Stimulated activated CD4-positive, alpha-beta T cell treated with anti-CD3 and anti-CD28 coated beads, Interleukin-1b, Interleukin-23, amount 100 ng/mL, for 1 hour (primary cell): ENCODE measurements at places on chromosomes 5 and 9.

- DNase-seq, result no peak
Observed at GRCh38 chr5:137582218-137582617, 83.1 kb upstream of the SPOCK1 start.

DNA sequence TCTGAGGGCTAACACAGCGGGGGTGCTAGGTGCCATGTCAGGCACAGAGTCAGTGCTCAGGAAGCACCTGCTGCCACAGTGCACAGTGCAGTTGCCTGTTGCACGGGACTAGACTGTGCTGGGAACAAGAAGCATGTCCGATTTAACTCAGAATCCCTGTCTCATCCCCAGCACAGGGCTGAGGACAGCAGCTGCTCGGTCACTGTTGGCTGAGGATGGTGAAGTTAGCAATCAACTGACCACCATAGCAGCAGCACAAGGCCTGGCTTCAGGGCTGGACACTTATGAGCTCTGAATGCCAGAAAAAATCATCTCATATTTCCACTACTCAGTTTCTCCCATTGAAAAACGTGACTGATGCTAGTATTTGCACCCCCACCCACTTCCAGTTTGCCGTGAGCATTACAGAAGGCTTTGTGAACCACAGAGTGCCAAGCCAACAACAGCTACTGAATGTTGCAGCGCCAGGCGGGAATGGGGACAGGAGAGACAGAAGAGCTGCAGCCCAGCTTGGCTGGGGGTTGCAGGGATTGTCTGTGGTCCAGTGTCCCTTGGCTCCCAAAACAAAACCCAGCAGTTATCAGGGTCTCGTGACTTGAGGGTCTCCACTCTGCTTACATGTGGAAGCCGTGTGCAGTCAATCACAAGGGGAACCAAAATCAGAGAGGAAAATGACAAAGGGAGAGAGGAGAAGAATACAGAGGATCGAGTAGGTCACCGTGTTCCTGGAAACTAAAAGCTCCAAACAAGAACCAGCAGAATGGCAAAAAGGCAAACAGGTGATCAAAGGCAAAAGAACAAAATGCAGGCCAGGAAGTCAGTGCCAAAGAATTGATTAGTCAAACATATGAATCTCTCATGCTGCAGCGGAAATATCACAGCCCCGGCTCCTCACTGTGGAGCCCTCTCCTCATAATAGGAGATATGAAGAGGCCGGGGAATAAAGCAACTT lies 155.6 kb downstream of the CRB2 start:
- DNase-seq, result no peak

GRCh38 chr9:29968831-29969230 lies 2395.6 kb upstream of the C9orf72 start:
- DNase-seq, result no peak

GRCh38 chr9:129595903-129596540 lies 24.9 kb downstream of the C9orf50 start:
- no peak for DNase-seq

- DNase-seq, result no peak
Observed at GRCh38 chr5:1638658-1639400, 115.1 kb upstream of the LPCAT1 start.

- no peak for DNase-seq
Observed at GRCh38 chr9:123940721-123941523, 11.0 kb upstream of the DENND1A start.

DNA sequence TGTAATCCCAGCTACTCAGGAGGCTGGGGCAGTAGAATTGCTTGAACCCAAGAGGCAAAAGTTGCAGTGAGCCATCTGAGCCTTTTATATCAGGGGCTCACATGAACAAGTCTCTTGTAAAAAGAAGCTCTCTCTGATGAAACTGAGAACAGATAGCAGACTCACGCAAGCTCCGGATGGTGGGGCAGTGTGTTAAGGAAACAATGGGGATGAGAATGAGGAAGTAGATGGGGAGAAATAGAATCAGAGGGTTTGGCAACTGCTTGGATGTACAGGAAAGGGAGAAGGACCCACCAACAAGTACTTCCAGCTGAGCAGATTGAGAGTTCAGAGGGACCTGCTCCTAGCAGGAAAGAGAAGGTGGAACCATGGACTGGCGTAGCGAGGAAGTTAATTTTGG lies 18.6 kb downstream of the TMEM252 start:
- no peak for DNase-seq

GRCh38 chr5:111863801-111864200 lies 106.8 kb upstream of the NREP start:
- no peak for DNase-seq

DNA sequence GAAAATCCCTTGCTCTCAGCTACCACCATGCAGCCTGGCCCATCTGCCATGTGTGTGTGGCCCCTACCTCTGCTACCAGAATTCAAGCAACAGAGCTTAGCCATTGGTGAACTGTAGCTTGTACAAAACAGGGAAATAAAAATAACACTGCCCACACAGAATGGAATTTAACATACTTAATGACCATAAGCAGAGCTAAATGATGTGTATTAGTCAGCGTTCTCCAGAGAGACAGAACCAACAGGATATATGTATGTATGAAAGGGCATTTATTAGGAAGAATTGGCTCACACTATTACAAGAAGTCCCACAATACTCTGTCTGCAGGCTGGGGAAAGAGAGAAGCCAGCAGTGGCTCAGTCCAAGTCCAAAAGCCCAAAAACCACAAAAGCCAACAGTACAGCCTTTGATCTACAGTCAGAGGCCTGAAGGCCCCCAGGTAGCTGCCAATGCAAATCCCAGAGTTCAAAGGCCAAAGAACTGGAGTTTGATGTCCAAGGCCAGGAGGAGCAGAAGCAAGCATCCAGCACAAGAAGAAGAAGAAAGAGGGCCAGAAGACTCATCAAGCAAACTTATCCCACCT lies 318.8 kb downstream of the DNAH5 start:
- DNase-seq, result no peak

DNA sequence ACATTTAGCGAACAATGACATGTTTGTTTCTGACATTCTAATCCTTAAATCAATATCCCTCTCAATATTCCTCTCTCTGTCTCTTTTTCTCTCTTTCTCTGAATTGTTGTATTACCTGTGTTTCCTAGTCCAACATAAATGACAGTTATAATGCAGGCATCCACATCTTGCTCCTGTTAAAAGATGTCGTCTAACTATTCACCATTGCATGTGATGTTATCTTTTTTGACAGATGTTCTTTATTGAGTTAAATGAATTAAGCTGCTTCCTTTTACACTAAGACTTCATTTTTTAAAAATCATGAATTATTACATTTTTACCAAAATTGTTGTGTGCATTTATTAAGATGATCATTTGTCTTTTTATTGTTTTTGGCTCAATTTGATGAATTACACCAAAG lies 527.5 kb downstream of the PRR16 start:
- no peak for DNase-seq

GRCh38 chr9:33162721-33163311 lies 4.3 kb downstream of the B4GALT1 start:
- no peak for DNase-seq

DNA sequence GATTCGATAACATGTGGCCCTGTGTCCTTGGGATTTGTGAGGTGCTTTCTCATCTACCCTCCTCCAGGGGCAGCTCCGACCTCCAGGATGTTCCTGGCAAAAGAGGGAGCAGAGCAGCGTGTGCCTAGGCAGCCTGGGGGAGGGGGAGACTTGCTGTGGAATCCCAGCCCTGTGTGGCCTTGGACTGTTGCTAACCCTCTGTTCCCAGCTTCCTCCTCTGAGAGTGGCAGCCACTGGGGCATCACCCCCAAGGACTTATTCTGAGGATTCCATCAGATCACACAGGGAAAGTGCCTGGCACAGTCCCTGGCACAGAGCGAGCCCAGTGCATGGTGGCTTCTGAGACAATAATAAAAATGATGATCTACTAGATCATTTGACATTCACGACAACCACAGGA lies 265.1 kb upstream of the MVB12B start:
- no peak for DNase-seq

DNA sequence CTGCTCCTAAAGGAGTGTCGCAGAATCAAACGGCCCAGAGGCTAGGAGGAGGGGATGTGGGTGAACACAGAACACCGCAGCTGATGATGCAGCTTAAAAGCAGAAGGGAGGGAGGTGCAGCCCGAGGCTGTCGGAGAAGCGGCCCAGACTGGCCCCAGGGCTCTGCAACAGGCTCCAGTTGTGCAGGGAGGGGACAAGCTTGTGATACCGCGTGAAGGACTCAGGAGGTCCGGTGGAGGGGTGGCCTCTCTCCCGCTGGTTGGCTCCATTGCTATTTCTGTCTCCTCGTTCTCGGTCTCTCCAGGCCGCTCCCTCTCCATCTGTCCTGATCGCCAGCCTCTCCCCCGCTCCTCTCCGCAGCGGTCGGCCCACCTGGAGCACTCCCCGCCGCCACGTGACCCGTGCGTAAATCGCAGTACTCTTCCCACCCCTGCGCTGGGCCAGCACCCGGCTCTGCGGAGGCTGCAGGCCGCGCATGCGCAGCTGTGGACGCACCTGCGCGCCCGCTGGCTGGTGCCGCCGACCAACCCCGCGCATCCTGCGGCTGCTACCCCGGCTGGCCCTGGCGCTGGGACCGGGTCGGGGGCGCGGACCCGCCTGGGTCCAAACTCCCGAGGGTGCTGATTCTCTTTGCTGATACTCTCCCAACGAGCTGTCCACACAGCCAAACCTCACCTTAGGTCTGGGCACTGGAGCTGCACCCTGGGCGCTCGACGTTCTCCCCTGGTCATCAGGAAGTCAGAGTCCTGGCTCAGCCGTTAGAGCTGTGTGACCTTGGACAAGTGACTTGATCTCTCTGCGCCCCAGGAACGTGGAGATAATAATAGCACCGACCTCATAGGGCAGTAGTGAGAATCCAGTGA lies 3.7 kb upstream of the STXBP1 start:
- peak; percentile 47 for DNase-seq

GRCh38 chr9:14198841-14199455 lies 115.0 kb downstream of the NFIB start:
- no peak for DNase-seq

DNA sequence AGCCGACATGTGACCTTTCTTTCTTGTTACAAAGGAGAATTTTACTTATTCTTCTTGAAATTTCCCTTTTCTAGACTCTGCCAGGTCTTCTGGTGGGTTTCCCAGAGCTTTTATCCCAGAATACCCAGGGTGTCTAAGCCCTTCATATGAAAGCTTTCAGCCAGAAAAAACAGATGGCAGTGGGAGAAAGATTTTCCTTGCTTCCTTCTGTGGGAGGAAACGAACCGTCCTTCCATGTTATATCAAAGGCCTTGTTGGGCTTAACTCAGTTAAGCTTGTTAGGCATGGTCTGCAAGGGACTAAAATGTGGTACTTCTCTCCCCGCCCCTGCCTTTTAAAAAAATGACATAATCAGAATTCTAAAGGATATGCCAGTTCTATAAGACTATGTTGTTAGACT lies 47.5 kb downstream of the SPATA31D1 start:
- DNase-seq, result no peak

DNA sequence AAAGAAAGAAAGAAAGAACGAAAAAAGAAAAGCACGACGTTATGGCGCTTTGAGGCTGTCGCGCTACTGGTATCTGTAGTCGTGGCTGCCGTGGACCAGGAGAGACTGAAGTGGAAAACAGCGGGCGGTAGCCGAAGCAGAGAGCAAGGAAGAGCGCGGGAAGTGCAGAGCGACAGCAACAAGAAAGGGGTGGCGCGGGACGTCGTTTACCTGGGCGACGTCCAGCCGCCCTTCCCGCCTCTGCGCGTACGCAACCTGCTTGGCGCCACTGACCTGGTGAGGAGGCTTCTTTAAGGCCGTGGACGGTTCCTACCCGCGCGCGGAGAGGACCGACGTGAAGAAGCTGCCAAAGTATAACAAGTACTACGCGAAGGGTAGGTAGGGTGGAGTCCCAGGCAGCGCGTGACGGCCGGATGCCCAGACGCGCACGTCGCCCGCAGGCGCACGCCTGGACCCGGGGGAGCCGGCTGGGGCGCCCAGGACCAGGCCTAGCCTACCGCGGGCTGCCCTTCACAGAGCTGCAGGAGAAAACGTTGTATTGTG lies 15.4 kb downstream of the CCL28 start:
- DNase-seq, result peak; percentile 17

DNA sequence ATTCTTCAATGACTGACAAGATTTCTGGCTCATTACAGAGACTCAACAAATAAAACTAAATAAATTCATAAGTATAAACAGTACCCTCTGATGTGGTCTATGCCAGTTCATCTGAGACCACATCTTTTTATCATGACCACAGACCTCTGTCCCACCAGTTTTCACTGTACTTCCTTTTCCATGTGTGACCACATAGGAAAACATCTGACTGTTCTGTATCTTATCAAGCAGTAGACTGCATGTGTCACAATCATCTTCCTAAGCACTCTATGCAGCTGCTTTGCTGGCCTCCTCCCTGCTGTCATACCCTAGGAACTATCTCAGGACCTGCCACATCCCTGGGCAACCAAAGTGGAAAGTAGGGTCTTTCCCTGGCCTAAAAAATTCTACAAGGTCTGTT lies 205.0 kb upstream of the ZNF462 start:
- DNase-seq, result no peak

DNA sequence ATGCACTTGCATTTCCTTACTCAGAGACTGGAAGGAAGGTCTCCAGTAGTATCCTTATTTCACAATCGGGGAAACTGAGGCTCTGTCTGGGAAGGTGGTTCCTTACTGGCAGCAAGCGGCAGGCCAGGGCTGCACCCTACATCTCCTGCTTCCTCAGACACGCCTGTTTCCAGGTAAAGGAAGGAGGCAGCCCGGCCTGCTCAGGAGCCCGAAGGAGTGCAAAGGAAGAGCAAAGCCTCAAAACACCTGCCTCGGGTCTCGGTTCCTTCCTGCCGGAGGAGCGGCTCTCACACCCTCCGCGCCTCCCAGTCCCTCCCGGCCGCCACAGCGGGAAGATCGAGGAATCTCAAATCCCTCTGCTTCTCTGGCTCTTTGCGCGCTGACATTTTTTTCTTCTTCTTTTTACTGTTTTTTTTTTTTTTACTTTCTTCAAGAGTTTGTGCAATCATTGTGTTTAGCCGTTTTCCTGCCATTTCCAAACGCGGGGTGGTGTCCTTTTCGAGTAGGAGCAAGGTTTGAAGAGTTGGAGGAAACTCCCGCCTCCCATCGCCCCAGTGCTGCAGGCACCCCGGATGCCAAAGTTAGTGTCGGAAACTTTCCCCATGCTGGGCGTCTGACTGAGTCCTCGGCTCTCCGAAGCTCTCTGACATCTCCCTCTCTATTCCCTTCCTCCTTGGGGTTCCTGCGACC lies 1.0 kb downstream of the GGTA1 start:
- DNase-seq, result no peak

- no peak for DNase-seq
Observed at GRCh38 chr9:128150594-128151308, 1.5 kb downstream of the LCN2 start.

DNA sequence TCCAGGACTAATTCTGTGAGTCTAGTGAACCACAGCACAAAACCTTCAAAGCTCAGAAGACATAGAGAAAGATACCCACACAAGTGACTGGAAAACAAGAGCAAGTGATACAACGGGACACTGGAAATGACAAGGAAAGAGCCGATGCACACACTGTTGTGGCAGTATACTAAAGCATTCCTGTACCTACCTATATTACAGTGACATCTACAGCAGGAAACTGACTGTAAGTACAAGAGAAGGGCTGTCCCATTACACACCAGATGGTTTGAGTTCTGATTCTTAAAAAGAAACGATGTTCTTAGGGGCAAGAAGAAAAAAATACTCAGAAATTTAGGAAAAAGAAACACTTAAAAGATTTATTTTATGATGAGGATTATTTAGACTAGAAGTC lies 18.5 kb downstream of the TMEM245 start:
- DNase-seq, result no peak
